Caco-2 (cell line): ENCODE measurements at places on chromosomes 13 and 19. TPM values are rescaled to one million over a fixed set of nuclear protein-coding genes. Genes with fewer than 3 reads are reported as not detected.

The IRF3 gene
- total RNA-seq = 125 and 131 TPM in 2 replicates

The MEF2B gene
- 0.82 and 1.5 TPM in 2 replicates for total RNA-seq

The TMEM255B gene
- total RNA-seq = 0.67 and 0.82 TPM in 2 replicates

The SYT5 gene
- not detected in 2 replicates for total RNA-seq

The SHISA7 gene
- total RNA-seq = not detected in 2 replicates

The SOHLH2 gene
- not detected in 2 replicates for total RNA-seq

The GPC6 gene
- total RNA-seq = 0.07 and 0.16 TPM in 2 replicates

The TEX26 gene
- not detected in 2 replicates for total RNA-seq

The CYP4F11 gene
- total RNA-seq = not detected in 2 replicates

The CEACAM3 gene
- not detected in 2 replicates for total RNA-seq

The LSR gene
- total RNA-seq = 172 and 197 TPM in 2 replicates

The TMEM238 gene
- total RNA-seq = 18.1 and 22.7 TPM in 2 replicates

The CYP4F2 gene
- not detected in 2 replicates for total RNA-seq

The OR7A10 gene
- not detected in 2 replicates for total RNA-seq

The TBCB gene
- 173 and 191 TPM in 2 replicates for total RNA-seq

The METTL21C gene
- total RNA-seq = not detected in 2 replicates

The SPART gene
- not detected in 2 replicates for total RNA-seq

The HNRNPA1L2 gene
- 8.0 and 9.1 TPM in 2 replicates for total RNA-seq

The USHBP1 gene
- not detected in 2 replicates for total RNA-seq

The ZNF540 gene
- 0.36 TPM in 1 of 2 replicates, not detected in the other for total RNA-seq

The ANGPTL8 gene
- total RNA-seq = not detected in 2 replicates

The GARIN5A gene
- 1.4 and 1.5 TPM in 2 replicates for total RNA-seq

The GAS6 gene
- 29.9 and 34.8 TPM in 2 replicates for total RNA-seq

The CD177 gene
- 0.14 TPM in 1 of 2 replicates, not detected in the other for total RNA-seq
